ENCODE measurements at places on chromosomes 16 and 17.

- no peak for DNase-seq
Observed at GRCh38 chr17:50240851-50241250, 33.4 kb upstream of the TMEM92 start.

- no peak for DNase-seq
Observed at GRCh38 chr16:76235426-76235825, 41.8 kb upstream of the CNTNAP4 start.

DNA sequence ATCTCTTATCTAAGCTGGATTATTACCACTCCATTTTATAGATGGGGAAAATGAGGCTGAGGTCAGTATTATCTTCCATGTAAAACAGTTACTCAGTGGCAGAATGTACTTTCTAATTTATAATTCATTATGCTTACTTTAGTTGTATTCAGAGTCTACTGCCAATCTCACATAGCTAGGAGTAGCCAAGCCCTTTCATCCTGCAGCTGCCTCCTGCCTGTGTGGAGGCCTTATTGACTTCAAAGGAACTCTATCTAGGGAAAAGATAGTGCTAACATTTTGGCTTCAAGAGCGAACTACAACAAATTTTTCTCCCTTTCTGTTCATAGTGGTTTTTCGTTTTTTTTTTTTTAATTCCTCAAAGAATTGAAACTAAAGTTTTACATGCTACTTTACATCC is 12.9 kb downstream of the RPGRIP1L start:
- DNase-seq: no peak

DNA sequence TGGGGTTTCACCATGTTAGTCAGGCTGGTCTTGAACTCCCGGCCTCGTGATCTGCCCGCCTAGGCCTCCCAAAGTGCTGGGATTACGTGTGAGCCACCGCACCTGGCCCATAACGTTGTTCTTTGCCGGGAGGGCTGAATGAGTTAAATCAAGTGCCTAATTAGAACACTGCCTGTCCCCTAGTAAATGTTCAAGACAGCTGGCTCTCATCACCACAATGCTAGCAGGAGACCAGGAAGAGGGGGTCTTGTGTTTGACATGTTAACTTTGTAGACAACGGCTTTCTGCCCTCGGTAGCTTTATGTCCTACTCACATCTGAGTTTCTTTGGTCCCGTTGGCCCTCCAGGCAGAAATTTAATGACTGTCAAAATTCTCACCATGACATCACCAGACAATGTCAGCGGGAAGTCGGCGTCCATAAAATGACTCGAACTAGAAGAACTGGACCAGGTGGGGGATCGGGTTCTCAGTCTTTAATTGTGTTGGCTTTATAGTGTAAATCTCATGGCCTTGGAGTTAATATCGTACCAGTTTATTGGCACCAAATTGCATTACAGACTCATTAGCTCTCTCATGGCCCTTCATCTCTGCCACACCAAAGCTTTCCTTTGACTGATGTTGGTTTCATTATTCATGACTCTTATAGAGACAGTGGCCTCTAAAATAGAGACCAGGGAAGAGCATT is 11.4 kb upstream of the ITPRIPL2 start:
- no peak for DNase-seq

GRCh38 chr17:66711881-66712321 is 123.0 kb upstream of the CACNG5 start:
- DNase-seq: no peak

GRCh38 chr16:31148281-31148728 is 1.6 kb downstream of the PRSS36 start:
- DNase-seq: no peak

DNA sequence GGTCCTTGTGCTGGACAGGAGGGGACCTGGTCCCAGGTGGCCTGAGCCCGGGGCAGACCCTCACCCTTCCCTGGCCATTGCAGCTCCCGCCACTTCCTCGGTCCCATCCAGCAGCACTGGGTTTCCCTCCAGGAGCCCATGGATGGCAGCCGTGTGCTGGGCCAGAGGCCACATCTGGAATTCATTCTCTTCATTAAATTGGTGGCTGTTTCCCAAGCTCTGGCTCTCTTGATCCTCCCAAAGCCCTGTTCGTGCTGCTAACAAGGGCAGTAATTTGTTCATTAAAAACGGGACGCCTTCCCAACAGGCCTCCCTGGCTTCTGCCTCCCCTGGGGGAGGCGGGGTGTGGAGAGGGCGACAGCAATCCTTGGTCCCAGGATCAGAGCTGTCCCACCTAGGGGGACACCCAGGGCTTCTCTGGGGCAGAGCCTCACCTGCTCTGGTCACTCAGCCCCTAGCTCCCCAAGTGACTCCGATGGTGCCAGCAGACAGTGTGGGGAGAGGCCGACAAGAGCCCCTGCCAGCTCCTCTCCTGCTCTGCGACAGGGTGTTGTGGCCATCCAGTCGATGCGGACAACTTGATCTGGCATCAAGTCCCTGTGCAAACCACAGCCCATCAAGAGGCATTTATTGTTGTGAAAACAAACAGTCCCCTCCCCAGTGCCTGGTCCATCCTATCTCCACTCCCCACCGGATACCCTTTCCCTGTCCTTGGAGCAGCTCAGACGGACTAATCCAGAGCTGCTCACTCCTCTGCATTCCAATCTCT is 44.0 kb downstream of the SDK2 start:
- no peak for DNase-seq
